Erythroblast (primary cell): ENCODE measurements at places on chromosomes 13 and 19.

GRCh38 chr19:19406878-19407632, 1.6 kb downstream of the GATAD2A start:
- peak; percentile 80 for DNase-seq

DNA sequence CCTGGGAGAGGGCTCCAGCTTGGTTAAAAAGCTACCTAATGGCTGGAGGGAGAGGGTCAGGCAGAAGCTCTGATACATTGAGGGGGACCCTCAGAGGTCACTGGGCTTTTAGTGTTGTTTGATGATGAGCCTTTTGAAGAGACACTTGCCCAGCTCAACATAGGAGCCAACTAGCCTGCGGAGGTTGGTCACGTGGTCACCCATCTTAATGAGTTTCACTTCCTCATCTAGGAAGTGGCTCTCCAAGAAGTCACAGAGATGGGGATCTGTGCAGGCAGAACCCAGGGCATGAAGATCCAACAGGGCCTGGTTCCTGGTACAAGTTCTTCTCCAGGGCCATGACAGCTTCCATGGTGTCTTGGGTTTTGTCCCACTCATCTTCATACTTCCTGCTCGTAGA, 33.4 kb downstream of the IPO5 start:
- DNase-seq: no peak

DNA sequence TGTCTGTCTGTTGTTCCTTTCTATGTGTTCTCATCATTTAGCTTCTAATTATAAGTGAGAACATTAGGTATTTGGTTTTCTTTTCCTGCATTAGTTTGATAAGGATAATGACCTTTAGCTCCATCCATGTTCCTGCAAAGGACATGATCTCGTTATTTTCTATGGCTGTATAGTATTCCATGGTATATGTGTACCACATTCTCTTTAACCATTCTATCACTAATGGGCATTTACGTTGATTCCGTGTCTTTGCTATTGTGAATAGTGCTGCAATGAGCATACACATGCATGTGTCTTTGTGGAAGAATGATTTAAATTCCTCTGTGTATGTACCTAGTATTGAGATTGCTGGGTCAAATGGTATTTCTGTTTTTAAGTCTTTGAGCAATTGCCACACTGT, 1799.7 kb downstream of the SLITRK5 start:
- no peak for DNase-seq

- DNase-seq: no peak
Observed at GRCh38 chr13:29702912-29703351, 107.4 kb upstream of the SLC7A1 start.

- peak; percentile 54 for DNase-seq
Observed at GRCh38 chr19:2578901-2579677, 103.2 kb downstream of the GADD45B start.

GRCh38 chr19:49061445-49061844, 3.2 kb downstream of the NTF4 start:
- no peak for DNase-seq

- peak; percentile 7 for DNase-seq
Observed at GRCh38 chr19:15810335-15810734, 5.1 kb downstream of the OR10H1 start.

DNA sequence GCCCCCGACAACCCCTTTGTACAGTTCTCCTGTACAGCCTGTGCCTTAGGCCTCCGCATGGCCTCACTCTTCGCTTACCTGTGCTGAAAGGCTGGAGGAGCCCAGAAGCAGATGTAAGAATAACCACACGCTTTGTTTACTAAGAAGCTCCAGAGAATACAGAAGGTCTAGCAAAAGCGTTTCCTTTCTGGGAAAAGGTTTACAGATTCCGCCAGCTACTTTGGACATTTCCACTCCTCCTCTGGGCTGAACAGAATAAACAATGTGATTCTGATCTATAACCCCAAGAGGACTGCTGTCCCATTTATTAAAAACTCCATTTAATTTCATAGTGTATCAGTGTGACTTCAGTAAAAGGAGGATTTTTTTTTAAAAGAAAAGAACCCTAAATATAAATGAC, 339.2 kb downstream of the DNAJC15 start:
- no peak for DNase-seq

- no peak for DNase-seq
Observed at GRCh38 chr13:32882691-32883090, 133.5 kb upstream of the KL start.

DNA sequence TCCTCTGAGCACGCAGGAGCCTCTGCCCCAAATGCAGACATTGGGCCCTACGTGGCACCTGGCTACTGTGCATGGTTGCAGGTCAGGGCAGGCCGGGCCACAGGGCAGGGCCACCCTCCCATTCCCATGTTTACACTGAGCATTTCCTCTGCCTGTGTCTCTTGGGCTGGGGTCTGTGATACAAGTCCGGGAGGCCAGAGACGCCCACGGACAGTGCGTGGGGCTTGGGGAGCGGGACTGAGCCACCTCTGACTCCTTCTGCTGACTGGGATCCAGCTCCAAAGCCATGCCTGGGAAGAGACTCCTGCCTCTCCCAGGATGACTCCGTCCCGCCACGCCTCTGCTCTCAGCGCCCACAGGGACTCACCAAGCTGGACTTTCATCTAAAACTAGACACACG, 18.8 kb downstream of the GAS6 start:
- no peak for DNase-seq

DNA sequence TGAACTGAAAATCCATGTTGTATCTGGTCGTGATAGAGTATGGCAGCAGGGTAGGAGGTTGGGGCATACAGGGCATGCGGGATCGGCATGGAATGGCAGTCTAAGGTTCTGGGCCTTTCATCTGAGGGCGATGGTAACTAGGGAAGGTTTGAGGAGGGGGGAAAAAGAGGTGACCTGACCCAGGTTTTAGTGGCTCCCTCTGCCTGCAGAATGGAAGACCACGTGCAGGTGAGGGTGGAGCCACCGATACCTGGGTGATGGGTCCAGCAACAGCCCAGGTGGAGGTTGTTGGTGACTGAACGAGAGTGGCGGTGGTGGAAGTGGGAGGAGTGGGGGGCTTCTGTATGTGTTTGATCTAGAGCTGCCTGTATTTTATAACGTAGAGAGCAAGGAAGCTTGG, 3.8 kb downstream of the ZNF749 start:
- DNase-seq: no peak

DNA sequence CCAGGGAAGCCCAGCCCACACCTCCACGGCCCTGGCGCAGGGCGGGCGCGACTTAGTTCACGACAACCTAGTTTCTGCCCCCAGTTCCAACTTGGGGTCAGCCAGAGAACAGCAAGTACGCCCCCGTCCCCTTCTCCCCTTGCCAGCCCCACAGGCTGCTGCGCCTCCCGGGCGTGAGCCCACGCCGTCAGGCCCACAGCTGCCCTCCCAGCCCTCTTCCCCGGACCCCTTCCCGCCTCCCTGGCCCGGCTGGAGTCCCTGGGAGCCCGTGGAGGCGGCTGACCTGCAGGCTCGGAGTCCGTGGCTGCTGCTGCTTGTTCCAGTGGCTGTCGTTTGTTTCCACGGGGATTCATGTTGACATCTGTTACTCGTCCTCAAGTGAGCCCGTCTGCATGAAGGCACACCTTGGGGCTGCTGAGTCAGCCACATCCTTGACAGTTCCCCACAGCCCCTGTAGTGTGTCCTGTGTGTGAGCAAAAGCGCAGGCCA, 86.0 kb downstream of the ATP11A start:
- no peak for DNase-seq

GRCh38 chr13:79723519-79724024, 242.6 kb downstream of the NDFIP2 start:
- no peak for DNase-seq

DNA sequence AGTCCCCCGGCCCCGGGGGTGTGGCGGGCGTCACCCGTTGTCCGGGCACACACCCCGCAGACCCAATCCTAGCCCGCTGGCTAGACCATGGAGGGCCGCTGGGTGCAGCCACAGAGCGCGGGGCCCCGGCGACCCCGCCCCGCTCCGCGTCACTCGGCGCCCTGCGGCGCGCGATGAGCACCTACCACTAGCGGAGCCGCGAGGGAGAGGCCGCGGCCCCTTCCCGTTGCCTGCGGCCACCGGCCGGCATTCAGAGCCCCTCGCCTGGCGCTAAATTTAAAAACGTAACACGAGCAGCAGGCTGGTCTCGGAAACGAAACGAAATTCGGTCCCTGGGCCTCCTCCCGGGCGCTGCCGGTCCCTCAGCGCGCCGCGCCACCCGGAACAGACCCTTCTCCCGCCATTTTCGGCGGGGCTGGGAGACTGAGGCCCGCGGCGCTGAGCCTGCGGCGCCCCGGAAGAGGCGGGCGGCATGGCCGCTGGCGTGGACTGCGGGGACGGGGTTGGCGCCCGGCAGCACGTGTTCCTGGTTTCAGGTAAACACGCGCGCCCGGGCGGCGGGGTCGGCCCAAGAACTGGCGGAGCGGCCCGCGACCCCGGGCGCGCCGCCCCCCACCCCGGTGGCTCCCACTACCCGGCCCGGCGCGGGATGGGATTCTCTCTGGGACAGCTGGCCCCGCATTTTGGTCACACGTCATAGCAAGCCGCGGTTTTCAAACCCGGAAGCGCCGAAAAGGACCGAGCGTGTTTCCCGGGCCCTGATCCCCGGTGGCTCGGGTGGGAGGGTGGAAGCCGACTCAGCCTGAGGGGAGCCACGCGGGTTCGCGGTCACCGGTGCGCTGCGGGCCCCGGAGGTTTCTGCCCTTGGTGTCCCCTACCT, at the start of gene RNASEH2B:
Gene RNASEH2B, plus strand, starts transcription at position 187 of the 880 bp plus-strand sequence. Its CDS starts 286 bp downstream, at position 473.
- DNase-seq: peak; percentile 89

- DNase-seq: no peak
Observed at GRCh38 chr19:41303954-41304353, 6.0 kb upstream of the CCDC97 start.

- no peak for DNase-seq
Observed at GRCh38 chr13:29572575-29572974, 22.9 kb downstream of the SLC7A1 start.

DNA sequence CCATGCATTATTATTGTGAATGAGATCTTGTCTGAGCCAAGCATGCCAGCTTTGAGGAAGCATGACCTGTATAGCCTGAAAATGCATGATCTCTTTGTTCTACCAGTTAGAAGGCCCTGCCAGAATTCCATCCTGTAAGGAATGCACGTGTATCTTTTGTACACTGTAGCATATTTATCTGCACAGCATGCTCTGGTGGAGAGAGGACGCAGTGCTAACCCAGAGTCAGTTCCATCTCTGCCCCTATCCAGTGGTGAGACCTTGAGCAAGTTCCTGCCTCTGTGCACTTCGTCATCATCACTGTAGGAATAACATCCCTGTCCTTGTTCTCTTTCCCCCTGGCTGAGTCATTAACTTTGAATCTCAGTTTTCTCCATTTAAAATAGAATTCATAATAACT, 233.8 kb downstream of the SLC7A1 start:
- no peak for DNase-seq

DNA sequence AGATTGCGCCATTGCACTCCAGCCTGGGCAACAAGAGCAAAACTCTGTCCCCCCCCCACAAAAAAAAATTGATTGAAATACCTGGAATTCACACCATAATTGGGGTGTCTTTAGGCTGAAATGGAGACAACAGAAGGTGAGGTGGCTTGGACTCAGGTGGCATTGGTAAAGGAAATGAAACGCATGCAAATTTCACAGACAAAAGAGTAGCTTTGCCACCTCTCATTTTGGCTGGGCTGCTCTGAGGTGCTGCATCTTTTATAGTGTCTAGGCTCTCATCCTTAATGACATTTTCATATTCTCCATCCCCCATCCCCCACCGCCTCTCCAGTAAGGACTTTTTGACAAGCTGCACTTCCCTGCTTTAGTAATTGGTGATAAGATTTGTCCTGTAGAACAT, 6.9 kb downstream of the UBE2L5 start:
- no peak for DNase-seq

DNA sequence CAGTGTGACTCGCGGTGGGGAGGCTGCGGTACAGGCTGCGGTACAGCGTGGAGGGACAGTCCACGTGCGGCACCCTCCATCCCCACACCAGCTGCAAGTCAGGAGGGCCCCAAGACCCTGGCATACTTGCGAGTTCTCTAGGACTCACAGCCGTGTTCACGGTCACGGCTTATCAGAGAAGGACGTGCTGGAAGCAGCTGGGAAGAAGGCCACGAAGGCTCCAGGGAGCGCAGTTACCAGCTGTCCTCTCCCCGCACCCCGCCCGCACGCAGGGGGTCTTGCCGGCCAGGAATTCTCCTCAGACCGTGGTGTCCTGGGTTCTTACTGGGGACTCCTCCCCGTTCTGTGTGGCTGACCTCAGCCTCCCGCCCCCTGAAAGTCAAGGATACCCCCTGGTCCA, 6.2 kb downstream of the ZNF444 start:
- no peak for DNase-seq

GRCh38 chr13:22993148-22993547, 187.6 kb upstream of the SGCG start:
- DNase-seq: no peak

GRCh38 chr19:29400917-29401711, 124.7 kb upstream of the VSTM2B start:
- DNase-seq: no peak

DNA sequence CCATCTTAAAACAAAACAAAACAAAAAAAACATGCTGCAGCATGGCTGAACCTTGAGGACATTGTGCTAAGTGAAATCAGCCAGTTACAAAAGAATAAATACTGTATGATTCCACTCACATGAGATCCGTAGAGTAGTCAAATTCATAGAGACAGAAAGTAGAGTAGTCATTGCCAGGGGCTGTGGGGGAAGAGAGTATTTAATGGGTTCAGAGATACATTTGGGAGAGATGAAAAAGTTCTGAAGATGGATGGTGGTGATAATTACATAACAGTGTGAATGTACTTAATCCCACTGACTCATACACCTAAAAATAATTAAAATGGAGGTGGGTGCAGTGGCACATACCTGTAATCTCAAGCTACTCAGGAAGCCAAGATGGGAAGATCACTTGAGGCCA, 72.0 kb upstream of the C1QTNF9 start:
- DNase-seq: no peak

GRCh38 chr19:56088497-56089215, 32.4 kb downstream of the ZNF787 start:
- no peak for DNase-seq

- no peak for DNase-seq
Observed at GRCh38 chr13:95546919-95547318, 5.6 kb upstream of the CLDN10 start.

GRCh38 chr13:107665926-107666458, 549.3 kb downstream of the LIG4 start:
- DNase-seq: no peak

DNA sequence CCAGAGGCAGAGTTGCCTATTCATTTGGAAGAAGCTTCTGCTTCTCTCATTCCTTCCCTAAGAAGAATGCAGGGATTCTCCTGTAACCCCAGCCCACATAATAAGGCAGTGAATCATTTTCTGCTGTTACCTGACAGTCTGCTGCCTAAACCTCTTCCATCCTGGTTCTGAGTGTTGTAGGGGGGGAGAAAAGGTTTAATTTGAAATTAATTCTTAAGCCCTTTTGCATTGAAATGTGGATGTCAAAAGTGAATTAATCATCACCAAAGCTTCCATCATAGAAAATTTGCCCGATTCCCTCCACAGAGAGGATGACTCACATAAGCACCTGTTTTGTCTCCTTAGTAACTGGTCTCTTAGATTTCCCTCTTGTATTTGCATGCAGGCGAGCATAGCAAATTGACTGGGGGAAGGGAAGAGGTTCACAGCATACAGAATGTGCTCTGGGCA, 146.7 kb upstream of the FNDC3A start:
- no peak for DNase-seq

- peak; percentile 55 for DNase-seq
Observed at GRCh38 chr13:71290963-71291841, 575.8 kb downstream of the DACH1 start.
